ENCODE measurements at places on chromosomes 3 and 15. TPM values are rescaled to one million over a fixed set of nuclear protein-coding genes. Genes with fewer than 3 reads are reported as not detected.

Gene SCAANT1
- not detected for total RNA-seq

Gene STRIT1
- not detected for total RNA-seq

Gene SORD
- 35.1 TPM for total RNA-seq

Gene CKMT1B
- total RNA-seq, result 3.8 TPM

Gene RSRC1
- total RNA-seq, result 23.5 TPM

Gene C2CD4A
- total RNA-seq, result 0.05 TPM

Gene SENP8
- 1.8 TPM for total RNA-seq

Gene ZIC1
- not detected for total RNA-seq

Gene ALDH1A3
- 19.5 TPM for total RNA-seq

Gene PFN2
- total RNA-seq, result 153 TPM

Gene TRIM42
- not detected for total RNA-seq

Gene TTC23
- 11.1 TPM for total RNA-seq

Gene LRRIQ4
- total RNA-seq, result not detected

Gene HOMER2
- 12.9 TPM for total RNA-seq

Gene PLA2G4B
- total RNA-seq, result 2.1 TPM

Gene MUC20
- total RNA-seq, result 0.73 TPM

Gene RAB6B
- 2.4 TPM for total RNA-seq

Gene CFAP44
- 1.9 TPM for total RNA-seq

Gene WDR93
- total RNA-seq, result 0.13 TPM

Gene POC1A
- 19.1 TPM for total RNA-seq

Gene CHRNA3
- total RNA-seq, result 0.46 TPM

Gene PLSCR4
- total RNA-seq, result 6.5 TPM

Gene FANCD2OS
- total RNA-seq, result not detected

Gene IL17RD
- 1.3 TPM for total RNA-seq

Gene TUSC7
- total RNA-seq, result not detected

Gene ADGRG7
- not detected for total RNA-seq

Gene VPS39
- 13.6 TPM for total RNA-seq

Gene C3orf49
- not detected for total RNA-seq

Gene RASSF1
- total RNA-seq, result 20.9 TPM

Gene GABRB3
- 73.4 TPM for total RNA-seq

Gene C3orf70
- not detected for total RNA-seq

Gene GP5
- total RNA-seq, result not detected

Gene CLCN2
- 5.8 TPM for total RNA-seq

Gene PIERCE2
- total RNA-seq, result 4.7 TPM

Gene KLHL40
- not detected for total RNA-seq

Gene TRIM71
- not detected for total RNA-seq

Gene CPA3
- total RNA-seq, result not detected

Gene RETNLB
- not detected for total RNA-seq

Gene CCDC54
- not detected for total RNA-seq

Gene APBA2
- 17.1 TPM for total RNA-seq

Gene SLC12A1
- not detected for total RNA-seq

Gene SPSB4
- total RNA-seq, result 0.09 TPM

Gene PLSCR5
- total RNA-seq, result not detected

Gene PPP1R14D
- not detected for total RNA-seq

Gene GPR15
- not detected for total RNA-seq

Gene B3GALNT1
- total RNA-seq, result 0.10 TPM

Gene NR1I2
- not detected for total RNA-seq

Gene UBE2Q2
- total RNA-seq, result 33.7 TPM

Gene NPAP1
- not detected for total RNA-seq

Gene MESP2
- 0.54 TPM for total RNA-seq

Gene IQCF5
- total RNA-seq, result not detected

Gene HEMK1
- total RNA-seq, result 6.5 TPM

Gene SCG5
- 2.4 TPM for total RNA-seq

Gene TGM4
- total RNA-seq, result 0.03 TPM

Gene NME9
- total RNA-seq, result 0.42 TPM

Gene TRPM7
- 23.1 TPM for total RNA-seq

Gene ZNF660
- total RNA-seq, result not detected

Gene STRC
- 0.06 TPM for total RNA-seq

Gene GOLGA8G
- not detected for total RNA-seq
